Stimulated activated CD4-positive, alpha-beta T cell treated with anti-CD3 and anti-CD28 coated beads, Interleukin-2, amount 100 ng/mL, for 48 hours (primary cell): ENCODE measurements at places on chromosomes 2 and 18.

DNA sequence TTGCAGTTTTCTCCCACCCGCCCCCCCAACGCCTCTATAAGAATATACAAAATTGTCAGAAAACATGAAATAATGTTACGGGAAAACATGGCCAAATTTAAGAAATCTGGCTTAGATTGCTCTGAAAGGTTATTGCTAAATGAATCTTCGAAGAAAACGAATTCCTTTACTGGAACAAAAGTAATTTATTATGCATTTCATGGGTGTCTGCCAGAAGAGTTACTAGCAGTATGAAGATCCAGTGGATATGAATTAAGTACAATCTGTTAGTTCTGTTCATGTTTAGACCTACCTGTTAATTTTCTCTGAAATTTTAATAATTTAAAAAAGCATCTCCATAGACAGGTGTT is 21.9 kb downstream of the GATA6 start:
- DNase-seq = no peak

DNA sequence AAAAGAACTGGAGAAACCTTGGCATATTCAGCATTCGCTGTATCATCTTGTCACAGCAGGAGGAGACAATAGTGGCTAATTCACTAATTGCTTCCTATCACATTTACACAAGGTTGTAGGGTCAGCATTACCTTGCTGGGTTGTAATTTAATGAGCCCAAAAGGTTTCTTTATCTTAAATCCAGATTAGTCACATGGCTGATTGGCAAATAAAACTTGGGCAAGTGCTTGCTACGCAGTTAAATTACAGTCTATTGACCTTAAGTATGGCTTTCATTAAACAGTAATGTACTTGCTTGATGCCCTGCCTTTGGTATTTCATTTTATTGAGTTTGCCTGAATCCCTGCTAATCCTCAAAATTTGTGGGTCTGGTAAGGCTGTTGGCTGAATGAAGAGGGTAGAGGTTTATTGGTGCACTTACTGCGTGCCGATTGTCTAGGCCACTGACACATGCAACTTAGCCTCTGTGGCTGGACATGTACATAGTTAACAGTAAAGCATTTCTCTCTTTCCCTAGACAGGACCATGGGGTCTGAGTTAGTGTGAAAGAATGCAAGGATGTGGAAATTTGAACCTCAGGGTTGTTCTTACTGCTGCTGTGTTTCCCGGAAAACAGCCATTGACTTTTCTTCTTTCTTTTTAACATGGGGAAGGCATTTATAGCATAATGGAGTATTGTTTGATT is 34.3 kb downstream of the FMNL2 start:
- DNase-seq = no peak

DNA sequence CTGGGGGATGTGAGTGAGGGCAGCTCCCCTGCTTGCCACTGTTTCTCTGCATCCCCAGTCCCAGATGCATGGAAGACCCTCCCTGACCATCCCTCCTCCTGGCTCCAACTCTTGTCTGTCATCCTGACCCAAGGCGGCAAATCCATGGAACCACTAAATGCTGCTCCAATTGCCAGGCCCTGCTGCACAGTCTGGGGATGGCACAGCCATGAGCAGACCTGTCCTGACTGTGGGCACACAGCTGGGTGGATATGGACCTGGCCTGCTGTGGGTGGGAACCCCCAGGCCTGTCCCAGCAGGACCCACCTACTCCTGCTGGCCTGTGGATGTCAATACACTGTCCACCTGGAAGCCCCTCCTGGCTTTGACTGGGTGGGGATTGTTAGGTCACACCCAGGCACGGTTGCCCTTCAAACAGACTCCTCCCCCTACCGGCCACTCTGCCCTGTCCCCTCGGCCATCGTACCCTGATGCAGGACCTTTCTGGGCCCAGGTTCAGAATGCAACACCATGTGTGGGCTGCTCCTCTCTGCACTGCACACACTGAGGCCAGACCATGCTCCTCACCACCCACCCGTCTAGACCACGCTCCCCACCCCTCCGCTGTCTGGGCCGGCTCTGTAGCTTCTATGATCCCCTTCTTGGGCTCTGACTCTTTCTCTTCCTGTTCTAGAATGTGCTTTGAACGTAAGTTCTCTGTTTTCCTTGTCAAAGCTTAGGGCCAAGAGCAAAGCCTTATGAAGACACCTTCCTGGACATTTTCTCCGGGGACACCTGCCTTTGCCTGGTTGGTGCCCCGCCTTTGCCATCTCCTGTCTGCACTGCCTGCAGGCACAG is 57.9 kb downstream of the INPP5D start:
- DNase-seq = no peak

- DNase-seq = no peak
Measured at GRCh38 chr18:79954791-79955190, 3.3 kb upstream of the SLC66A2 start.

- DNase-seq = no peak
Measured at GRCh38 chr2:108423067-108423466, 25.9 kb upstream of the GCC2 start.

DNA sequence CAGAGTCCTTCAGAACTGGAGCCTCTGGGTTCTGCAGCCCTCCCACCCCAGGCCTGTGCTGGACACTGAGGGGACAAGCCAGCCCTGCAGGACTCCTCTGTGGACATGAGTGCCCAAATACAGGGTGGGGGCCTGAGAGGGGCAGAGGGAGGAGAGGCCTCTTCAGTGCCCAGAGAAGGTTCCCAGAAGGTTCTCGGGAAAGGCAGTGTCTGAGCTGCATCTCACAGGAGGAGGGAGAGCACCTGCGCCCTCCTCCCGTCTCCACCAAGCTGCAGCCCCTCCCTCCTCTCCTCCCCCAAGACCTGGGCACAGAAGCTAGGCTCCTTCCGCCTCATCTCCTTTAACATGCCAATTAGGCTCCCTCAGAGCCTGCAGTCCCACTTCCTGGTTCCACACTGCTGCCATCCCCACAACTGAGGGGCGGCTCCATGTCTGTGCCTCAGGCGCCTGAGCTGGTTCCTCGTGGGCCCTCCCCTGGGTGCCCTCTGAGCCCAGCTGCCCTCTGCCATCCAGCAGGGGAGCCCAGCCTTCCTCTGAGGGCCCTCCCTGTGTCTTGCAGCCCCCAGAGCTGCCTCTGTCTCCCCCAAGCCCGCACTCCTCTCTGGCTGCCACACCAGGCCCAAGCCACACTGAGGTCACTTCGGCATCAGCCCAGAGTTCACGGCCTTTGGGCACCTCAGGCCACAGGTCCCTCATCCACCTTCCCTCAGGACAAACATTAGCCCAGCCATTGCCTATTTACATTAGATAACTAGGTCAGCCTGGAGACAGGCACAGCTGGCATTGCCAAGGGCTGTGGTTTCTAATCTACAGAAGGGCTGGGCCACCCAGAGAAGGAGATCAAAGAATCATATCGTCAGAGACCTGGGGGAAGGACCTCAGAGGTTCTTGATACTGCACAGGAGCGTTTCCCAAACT is 28.9 kb downstream of the KCNK3 start:
- no peak for DNase-seq
